ENCODE measurements at places on chromosomes 7 and 10. TPM values are rescaled to one million over a fixed set of nuclear protein-coding genes. Genes with fewer than 3 reads are reported as not detected.

Gene PPP1R17
- total RNA-seq = not detected

Gene ZNF679
- not detected for total RNA-seq

Gene ZWINT
- total RNA-seq = 28.8 TPM

Gene HPS6
- 49.0 TPM for total RNA-seq

Gene RAMP3
- total RNA-seq = 116 TPM
